ENCODE measurements at places on chromosomes 3 and 15.

GRCh38 chr3:58004973-58005372 lies 3.2 kb upstream of the FLNB start:
- no peak for DNase-seq

DNA sequence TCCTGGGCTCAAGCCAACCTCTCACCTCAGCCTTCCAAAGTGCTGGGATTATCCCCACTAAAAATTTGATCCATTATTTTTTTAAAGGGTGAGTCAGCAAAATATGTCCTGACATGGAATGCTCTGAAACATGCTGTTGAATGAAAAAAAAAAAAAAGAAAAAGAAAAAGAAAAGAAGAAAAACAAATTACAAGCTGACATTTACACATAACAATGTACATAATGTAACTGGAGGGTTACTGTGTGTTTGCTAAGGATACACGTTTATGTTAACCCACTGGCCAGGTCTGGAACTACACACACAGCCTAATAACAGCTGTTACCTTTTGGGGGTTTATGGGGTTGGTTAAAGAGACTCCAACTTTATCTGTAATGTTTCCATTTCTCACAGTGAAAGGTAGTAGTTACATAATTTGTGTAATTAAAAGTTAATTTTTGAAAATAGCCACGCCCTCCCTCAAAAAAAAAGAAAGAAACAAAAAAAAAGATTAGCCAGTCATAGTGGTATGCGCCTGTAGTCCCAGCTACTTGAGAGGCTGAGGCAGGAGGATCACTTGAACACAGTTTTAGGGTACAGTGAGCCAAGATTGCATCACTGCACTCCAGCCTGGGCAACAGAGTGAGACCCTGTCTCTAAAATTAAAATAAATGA lies 3.1 kb upstream of the MESP2 start:
- no peak for DNase-seq

- DNase-seq = no peak
Observed at GRCh38 chr3:150928234-150928633, 23.0 kb upstream of the MINDY4B start.

GRCh38 chr15:39338251-39338650 lies 242.6 kb upstream of the THBS1 start:
- DNase-seq = no peak

DNA sequence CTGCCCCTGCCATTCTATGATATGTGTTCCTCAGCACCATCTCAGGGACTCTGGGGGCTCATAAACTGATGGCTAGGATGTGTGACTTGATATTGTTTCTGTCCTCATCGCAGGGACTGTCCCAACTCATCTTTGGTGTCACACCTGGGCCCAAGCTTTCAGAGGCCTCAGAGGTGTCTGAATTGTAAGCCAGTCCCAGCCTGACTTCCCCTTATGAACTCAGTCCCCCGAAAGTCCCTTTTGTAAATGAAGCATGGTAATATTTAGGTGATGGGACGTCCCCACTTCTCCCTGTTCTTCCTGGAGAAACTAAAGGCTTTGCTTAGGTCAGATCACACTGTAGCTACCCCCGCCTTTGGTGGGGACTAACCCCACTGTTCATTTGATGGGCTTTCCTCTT lies 142.4 kb upstream of the TLE3 start:
- no peak for DNase-seq

DNA sequence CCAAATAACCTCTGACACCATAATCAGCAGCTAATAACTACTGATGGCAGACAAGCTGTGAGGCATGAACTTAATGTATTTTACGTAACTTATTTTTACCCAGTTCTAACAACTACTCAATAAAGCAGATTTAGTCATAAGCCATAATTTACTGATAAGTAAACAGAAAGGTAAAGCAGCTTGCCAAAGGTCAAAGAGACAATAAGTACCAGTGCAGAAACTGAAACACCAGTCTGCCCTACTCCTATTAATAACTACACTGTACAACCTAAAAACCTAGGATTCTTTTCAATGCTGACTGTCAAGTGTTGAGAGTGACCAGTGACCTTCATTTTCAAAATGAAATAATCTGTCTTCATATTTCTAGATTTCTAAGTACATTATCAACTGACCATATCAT lies 152.2 kb downstream of the NR2E3 start:
- DNase-seq = no peak

GRCh38 chr3:148214705-148215104 lies 483.0 kb upstream of the AGTR1 start:
- no peak for DNase-seq

DNA sequence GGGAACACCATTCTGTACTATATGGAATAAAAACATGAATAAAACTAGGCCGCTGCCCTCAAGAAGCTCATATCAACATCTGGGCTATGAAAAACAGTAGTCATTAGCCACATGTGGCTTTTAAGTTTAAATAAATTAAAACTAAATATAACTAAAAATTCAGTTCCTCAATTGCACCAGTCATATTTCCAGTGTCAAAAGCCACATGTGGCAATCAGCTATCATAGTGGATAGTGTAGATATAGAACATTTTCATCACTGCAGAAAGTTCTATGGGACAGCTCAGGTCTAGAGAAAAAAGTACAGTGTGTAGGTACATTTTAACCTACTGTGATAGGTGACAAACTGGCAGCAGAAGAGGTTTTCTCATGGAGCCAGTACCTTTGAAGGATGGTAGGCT lies 261.4 kb downstream of the FOXP1 start:
- no peak for DNase-seq

GRCh38 chr3:127903611-127904375 lies 11.2 kb upstream of the KBTBD12 start:
- no peak for DNase-seq

DNA sequence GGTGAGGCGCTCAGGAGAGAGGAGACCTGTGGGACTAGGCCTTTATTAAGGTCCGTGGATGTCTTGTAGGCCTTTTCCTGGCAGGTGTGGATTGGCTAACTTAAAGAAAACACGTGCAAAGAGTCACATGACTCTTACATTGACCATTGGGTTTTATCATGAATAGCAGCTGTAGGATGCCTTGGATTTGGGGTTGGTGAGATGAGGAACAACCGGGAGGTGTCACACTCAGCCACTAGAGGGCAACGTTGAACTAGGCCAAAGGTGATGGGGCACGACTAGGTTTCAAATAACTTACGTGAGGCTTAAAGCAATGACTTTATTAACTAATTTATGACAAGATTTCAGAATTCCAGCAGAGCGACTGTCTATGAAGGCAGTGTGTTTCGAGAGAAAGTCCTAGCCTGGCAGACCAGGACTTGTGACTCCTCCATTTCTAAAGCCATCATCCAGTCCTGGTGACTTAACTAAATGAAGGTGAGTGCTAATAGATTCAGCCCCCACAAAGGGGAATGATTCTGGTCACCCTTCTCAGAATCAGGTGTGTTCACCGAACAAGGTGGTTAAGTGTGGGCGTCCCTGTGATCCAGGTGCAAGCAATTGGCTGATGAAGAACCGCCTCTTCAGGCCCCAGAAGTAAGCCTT lies 345.6 kb downstream of the MCTP2 start:
- DNase-seq = no peak

GRCh38 chr3:144380849-144381248 lies 409.2 kb downstream of the DIPK2A start:
- DNase-seq = no peak

GRCh38 chr3:16298891-16299290 lies 33.9 kb downstream of the OXNAD1 start:
- DNase-seq = no peak

DNA sequence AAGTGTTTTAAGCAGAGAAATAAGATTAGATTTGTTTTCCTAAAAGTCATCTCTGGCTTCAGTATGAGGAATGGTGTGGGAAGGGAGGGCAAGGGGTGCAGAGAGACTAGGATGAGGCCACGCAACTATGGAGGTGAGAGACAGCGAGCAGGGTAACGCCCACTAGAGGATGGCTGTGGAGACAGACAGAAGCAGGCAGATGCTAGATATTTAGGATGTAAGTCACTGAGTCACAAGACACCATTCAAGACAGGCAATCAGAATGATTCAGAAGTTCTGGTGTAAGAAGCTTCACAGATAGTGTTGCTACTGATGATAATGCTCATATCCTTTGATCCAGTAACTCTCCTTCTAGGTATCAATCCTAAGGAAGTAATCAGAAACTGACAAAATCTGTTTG lies 19.1 kb downstream of the HSPBAP1 start:
- no peak for DNase-seq

GRCh38 chr3:104411757-104412156 lies 955.0 kb upstream of the ALCAM start:
- no peak for DNase-seq

GRCh38 chr15:39592500-39592899 lies 11.6 kb downstream of the THBS1 start:
- DNase-seq = no peak

- DNase-seq = no peak
Observed at GRCh38 chr3:63762180-63762579, 56.9 kb upstream of the C3orf49 start.

GRCh38 chr3:81744366-81744765 lies 17.1 kb downstream of the GBE1 start:
- no peak for DNase-seq

DNA sequence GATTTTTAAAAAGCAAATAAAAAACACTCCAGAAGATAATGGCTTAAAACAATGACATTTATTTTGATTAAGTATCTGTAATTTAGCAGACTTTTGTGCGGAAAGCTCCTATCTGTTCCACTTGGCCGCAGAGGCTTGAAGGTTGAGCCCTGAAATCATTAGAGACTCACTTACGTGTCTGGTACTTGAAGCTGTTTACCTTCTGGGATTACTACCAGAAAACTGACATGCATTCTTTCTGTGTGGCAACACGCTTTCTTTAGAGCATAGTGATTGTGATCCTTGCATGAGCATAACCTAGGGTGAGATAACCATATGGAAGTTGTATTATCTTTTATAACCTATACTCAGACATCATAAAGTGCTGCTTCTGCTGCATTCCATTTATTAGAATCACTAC lies 298.5 kb downstream of the SI start:
- DNase-seq = no peak

- no peak for DNase-seq
Observed at GRCh38 chr15:34047893-34048775, 9.1 kb upstream of the AVEN start.

GRCh38 chr15:96544162-96544756 lies 213.8 kb downstream of the NR2F2 start:
- no peak for DNase-seq

DNA sequence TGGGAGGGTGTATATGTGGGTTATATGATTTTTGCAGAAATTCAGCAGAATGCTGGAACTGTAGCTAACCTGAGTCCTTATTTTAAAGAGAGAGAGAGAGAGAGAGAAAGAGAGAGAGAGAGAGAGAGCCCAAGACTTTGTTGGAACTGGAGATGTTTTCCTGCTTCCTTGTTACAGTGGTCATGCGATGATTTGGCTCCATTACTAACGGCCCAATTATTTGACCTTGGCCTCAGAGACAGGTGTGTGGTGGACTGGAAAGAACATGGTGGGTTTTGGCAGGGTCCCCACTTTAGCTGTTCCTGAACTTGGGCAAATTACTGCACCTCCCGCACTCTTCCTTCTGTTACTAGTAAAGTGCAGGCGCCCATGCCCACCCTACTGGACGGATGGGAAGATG lies 14.8 kb upstream of the ACSBG1 start:
- DNase-seq = no peak

DNA sequence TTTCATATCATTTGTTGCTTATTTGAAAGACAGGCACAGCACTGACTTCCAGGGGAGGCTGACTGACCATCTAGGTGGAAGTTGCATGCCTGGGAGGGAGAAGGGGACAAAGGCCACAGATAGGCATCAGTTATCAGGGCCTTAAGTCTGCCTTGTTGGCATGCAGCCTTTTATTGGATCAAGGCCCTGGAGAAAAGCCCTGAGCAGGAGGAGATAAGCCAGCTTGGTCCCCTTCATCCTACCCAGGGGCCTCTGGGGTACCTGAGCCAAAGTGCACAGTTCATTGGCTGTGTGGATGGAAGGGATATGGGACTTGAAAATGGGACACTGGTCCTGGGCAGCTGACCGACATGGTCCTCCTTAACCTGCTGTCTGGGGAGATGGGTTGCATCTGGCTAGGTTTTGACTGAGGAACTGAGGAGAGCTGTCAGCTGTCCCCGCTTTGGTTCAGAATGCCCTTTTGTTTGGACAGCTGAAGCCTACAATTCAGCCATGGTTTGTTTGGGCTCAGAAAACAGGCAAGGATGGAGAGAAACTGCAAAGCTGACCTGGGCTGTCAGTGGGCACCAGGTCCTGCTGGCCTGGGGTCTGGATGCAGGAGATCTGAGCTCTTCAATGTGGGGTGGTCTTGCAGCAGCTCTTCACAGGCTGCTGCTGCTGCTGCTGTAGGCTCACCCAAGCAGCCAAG lies 60.0 kb downstream of the FLNB start:
- no peak for DNase-seq

DNA sequence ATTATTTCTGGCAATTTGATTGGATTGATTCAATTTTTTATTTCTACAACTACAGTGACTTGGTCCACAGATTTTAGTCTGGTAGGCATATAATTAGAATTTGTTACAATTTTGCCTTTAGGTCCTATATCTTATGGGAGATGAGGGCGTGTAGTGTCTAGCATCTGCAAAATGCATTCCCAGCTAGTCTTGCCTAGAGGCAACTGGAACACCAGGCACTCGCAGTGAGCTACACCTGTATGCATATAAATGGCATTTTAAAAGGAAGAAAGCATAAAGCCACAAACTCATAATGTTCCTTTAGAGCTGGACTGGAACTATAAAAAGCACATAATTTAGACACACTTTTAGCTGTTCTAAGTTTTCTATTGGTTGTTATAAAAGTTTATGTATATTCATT lies 17.9 kb upstream of the SPPL2A start:
- no peak for DNase-seq
